ENCODE measurements at places on chromosomes 11 and 22.

- H3K4me3 ChIP-seq: no peak overlapping the region
- no peaks in the 10 kb centered on the region for H3K4me1 ChIP-seq
- H3K27me3 ChIP-seq: no peaks in the 10 kb centered on the region
- no peaks in the 10 kb centered on the region for H3K36me3 ChIP-seq
Observed at GRCh38 chr11:91421641-91422040, 803.0 kb upstream of the FAT3 start.

- DNase-seq: no peak
- no peaks in the 10 kb centered on the region for H3K36me3 ChIP-seq
- no peaks in the 10 kb centered on the region for H3K4me1 ChIP-seq
- H3K27me3 ChIP-seq: no peaks in the 10 kb centered on the region
Observed at GRCh38 chr22:30990690-30991089, 21.6 kb downstream of the TUG1 start.

GRCh38 chr11:71364176-71364671, 84.0 kb downstream of the DHCR7 start:
- H3K36me3 ChIP-seq: no peaks in the 10 kb centered on the region
- H3K27ac ChIP-seq: no peak overlapping the region
- H3K27me3 ChIP-seq: peaks cover 7% of the 10 kb centered on the region
- H3K4me1 ChIP-seq: no peaks in the 10 kb centered on the region
- no peak for DNase-seq
- no peak overlapping the region for H3K4me3 ChIP-seq

GRCh38 chr11:75476739-75477613, 44.0 kb upstream of the KLHL35 start:
- peaks cover 16% of the 10 kb centered on the region for H3K4me1 ChIP-seq
- DNase-seq: no peak
- no peaks in the 10 kb centered on the region for H3K36me3 ChIP-seq
- H3K27ac ChIP-seq: peak overlapping the region; percentile 82
- no peaks in the 10 kb centered on the region for H3K27me3 ChIP-seq

DNA sequence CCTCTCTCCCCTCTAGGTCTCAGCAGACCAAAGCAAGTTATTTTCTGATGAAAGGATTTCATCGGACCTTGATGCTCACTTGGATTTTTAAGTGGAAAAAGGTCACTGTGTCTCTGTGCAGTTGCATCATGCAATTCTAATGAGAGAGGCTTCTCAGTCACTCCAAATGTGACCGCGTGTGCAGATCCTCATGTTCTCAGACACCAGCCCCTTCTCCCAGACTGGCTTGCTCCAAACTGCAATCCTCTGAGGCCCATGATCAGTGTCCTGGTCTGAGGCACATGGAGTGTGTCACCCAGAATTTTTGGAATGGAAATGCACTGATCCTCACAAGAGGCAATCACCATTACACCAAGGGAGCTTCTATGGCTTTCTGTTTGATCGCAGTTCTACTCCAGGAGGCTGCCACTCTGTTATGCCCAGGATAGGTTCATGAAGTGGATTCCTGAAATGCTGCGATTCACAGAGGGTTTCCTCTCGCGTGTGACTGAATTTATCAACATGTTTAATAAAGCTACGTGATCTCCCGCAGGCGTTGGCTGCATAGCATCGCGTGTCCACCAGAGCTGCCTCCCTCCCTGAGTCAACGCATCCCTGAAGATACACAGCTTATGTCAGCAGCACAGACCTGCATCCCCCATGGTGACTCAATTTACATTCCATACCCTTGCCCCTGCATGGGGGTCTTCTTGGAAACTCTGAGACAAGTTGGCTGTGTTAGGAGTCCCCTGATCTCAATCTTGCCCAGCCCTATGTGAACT, 544.6 kb upstream of the B3GAT1 start:
- no peak overlapping the region for H3K27ac ChIP-seq
- H3K4me3 ChIP-seq: no peak overlapping the region
- no peaks in the 10 kb centered on the region for H3K36me3 ChIP-seq
- peaks cover 22% of the 10 kb centered on the region for H3K27me3 ChIP-seq
- no peak for DNase-seq
- no peaks in the 10 kb centered on the region for H3K4me1 ChIP-seq

DNA sequence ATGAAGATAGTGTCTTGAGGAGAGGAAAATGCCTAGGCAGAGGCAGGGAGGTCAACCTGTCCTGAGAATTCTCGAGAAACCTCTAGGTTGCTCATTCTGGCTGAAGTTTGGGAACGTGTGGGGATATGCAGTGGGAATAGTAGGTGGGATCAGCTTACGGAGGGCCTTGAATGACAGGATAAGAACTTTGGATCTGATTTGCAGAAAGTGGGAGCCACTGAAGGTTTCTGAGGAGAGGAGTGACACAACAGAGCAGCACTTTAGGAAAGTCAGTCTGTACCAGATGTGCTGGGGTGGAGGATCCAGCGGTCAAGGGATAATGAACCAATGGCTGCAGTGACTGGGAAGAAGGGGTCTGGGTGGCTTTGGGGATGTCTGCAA, 2.4 kb downstream of the CD82 start:
- peak overlapping the region; percentile 92 for H3K27ac ChIP-seq
- peak overlapping the region; percentile 84 for H3K4me3 ChIP-seq
- H3K27me3 ChIP-seq: no peaks in the 10 kb centered on the region
- H3K36me3 ChIP-seq: peaks cover 66% of the 10 kb centered on the region
- DNase-seq: no peak

GRCh38 chr11:119752946-119753345, 23.9 kb upstream of the NECTIN1 start:
- no peak overlapping the region for H3K4me3 ChIP-seq
- peaks cover 63% of the 10 kb centered on the region for H3K27me3 ChIP-seq
- no peak for DNase-seq

- peaks cover 4% of the 10 kb centered on the region for H3K27me3 ChIP-seq
- H3K4me3 ChIP-seq: no peak overlapping the region
- peaks cover 23% of the 10 kb centered on the region for H3K4me1 ChIP-seq
- peaks cover 46% of the 10 kb centered on the region for H3K36me3 ChIP-seq
Observed at GRCh38 chr11:122861631-122862030, 20.9 kb upstream of the JHY start.

DNA sequence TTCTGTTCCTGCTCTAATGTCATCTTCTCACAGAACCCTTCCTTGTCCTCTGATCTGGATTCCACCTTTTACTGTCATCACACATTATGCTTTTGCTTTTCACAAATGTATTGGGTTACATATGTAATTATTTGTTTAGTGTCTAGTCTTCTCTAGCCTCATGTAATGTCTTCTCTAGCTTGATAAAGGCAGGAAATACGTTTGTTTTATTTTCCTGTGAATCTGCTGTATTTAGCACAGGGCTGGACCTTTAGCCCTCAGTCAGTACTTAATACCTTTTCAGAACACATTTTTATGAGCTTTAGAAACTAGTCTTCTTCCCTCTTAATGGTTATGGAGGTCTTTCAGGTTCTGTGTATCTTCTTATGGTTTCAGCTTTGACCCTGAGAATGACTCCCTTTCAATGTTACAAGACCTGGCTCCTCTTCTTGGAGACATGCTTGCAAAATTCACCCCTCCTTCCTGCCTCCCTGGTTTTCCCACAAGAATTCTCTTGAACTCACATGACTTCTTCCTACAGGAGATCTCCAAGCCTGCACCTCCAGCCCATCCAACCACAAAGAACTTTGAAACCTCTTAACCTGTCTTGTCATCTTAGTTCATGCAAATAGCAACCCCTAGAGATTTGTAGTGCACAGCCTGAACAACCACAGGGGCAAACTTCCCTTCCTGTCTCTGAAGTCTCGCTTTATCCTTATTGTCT, 132.7 kb upstream of the DDI1 start:
- H3K27ac ChIP-seq: no peak overlapping the region
- H3K4me3 ChIP-seq: no peak overlapping the region
- DNase-seq: no peak
- no peaks in the 10 kb centered on the region for H3K27me3 ChIP-seq

GRCh38 chr11:120780239-120780638, 243.7 kb upstream of the TBCEL start:
- no peak overlapping the region for H3K27ac ChIP-seq
- H3K4me1 ChIP-seq: no peaks in the 10 kb centered on the region
- H3K36me3 ChIP-seq: no peaks in the 10 kb centered on the region
- peaks cover 24% of the 10 kb centered on the region for H3K27me3 ChIP-seq

- H3K4me3 ChIP-seq: no peak overlapping the region
- H3K4me1 ChIP-seq: peaks cover 18% of the 10 kb centered on the region
- no peak for DNase-seq
- H3K27ac ChIP-seq: no peak overlapping the region
- peaks cover 6% of the 10 kb centered on the region for H3K27me3 ChIP-seq
- peaks cover 31% of the 10 kb centered on the region for H3K36me3 ChIP-seq
Observed at GRCh38 chr11:107787733-107788132, 70.9 kb downstream of the SLC35F2 start.

GRCh38 chr11:59112494-59112893, 5.5 kb downstream of the FAM111B start:
- H3K36me3 ChIP-seq: peaks cover 88% of the 10 kb centered on the region
- no peak for DNase-seq
- no peak overlapping the region for H3K27ac ChIP-seq
- no peak overlapping the region for H3K4me3 ChIP-seq

- H3K27ac ChIP-seq: peak overlapping the region; percentile 98
- no peak for DNase-seq
- peak overlapping the region; percentile 65 for H3K4me3 ChIP-seq
- no peaks in the 10 kb centered on the region for H3K27me3 ChIP-seq
- peaks cover 35% of the 10 kb centered on the region for H3K4me1 ChIP-seq
Observed at GRCh38 chr11:18384157-18384641, 10.2 kb upstream of the LDHA start.

DNA sequence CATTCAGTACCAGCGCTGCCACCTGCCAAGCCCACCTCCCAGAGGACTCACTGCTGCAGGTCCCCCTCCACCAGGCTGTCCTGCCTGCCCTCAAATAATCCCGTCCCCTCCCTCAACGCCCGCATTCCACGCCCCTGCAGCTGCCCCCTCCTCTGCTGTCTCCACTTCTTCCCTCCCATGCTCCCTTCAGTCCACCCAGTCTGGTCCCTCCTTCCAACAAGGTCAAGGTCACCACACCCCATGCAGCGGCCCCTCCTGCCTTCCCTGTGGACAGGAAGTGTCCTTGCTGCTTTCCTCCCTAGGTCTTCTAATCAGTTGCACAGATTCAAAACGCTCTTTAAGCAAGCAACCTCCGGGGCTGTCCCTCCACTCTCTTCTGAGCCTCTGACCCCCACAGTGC, 12.1 kb downstream of the MACROD1 start:
- no peak overlapping the region for H3K4me3 ChIP-seq
- peaks cover 18% of the 10 kb centered on the region for H3K36me3 ChIP-seq
- peaks cover 3% of the 10 kb centered on the region for H3K4me1 ChIP-seq
- no peak for DNase-seq

DNA sequence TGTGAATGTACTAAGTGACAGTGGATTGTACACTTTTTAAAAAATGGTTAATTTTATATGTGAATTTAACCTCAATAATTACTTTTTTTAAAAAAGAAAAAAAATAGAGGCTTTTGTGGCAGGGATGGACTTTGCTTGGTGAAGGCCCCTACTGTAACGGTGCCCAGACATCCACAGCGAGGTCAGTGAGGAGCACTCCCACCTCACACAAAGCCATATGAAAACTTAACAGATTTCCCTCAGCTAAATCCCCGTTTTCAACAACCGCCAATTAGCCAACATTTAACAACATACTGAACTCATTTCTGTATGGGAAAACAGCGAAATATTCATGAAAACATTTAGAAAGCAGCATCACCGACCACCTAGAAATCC, 642 bp upstream of the C11orf58 start:
- no peak overlapping the region for H3K27ac ChIP-seq
- H3K4me1 ChIP-seq: peaks cover 19% of the 10 kb centered on the region
- peaks cover 15% of the 10 kb centered on the region for H3K36me3 ChIP-seq
- no peak overlapping the region for H3K4me3 ChIP-seq
- no peaks in the 10 kb centered on the region for H3K27me3 ChIP-seq
- no peak for DNase-seq

GRCh38 chr22:28829358-28830181, 29.2 kb upstream of the XBP1 start:
- H3K4me1 ChIP-seq: peaks cover 23% of the 10 kb centered on the region
- peak; percentile 79 for DNase-seq
- no peak overlapping the region for H3K27ac ChIP-seq

DNA sequence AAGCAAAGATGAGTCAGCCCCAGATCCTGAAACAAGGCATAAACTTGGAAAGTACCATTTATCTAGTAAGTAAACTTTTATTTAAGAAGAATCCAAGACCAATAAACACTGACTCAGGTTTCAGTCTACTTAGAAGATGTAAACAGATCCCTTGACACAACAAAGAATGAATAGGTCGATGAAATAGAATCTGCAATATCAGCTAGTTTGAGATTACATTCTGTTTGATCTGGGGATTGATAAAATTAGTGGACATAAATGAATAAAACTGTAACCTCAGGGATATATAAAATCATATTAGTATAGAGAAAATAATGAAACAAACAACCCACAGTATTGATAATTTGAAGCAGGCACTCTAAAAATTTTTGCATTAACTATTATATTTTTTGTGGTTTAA, 708.9 kb downstream of the FAM181B start:
- no peaks in the 10 kb centered on the region for H3K36me3 ChIP-seq
- no peaks in the 10 kb centered on the region for H3K4me1 ChIP-seq
- no peaks in the 10 kb centered on the region for H3K27me3 ChIP-seq
- no peak overlapping the region for H3K27ac ChIP-seq

DNA sequence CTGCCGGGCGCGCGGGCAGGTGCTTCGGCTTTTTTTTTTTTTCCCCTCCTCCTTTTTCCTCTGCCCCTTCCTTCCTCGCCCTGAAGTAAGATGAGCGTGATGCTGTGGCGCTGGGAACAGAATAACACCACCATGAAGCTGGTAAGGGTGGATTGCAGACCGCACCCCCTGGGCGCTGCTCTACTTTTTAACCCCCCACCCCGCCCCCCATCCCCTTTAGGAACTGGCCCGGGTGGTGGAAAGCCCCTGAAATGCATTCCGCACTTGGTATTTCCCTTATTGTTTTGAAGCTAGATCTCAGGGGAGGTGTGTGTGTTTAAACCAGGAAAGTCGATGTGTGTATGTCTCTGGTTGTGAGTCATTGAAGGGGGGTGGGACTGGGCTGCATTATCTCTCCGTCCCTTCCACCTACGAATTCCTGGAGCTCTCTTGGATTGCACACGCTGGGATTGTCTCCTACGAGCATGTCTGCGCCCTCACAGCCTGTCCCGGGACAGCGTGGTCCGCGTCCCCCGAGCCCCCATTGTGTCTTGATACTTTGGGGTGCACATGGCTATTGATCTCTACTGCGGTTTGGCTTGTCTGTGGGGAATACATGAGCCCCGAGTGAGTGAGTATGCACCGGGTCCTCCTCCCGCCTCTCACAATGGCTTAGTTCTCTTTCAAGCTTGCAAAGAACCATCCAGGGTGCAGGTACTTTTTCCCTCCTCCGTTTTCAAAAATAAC, 64.9 kb downstream of the NAV2 start:
- no peak overlapping the region for H3K27ac ChIP-seq
- H3K4me1 ChIP-seq: peaks cover 10% of the 10 kb centered on the region
- DNase-seq: no peak

DNA sequence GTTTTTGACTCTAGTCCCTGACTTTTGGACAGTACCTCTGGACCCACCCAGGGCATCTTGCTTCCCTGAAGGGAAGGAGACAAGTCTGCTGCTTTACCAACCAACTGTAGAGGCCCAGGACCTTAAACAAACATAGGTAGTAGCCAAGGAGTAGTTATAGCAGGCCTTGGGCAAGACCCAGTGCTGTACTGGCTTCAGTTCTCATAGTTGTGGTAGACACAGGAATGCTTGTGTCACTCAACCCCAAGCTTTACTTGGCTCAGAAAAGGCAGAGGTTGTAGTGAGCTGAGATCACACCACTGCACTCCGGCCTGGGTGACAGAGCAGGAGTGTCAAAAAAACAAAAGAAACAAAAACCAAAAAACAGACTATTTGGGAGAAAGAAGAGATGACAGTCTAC, 21.3 kb upstream of the OR52M1 start:
- no peaks in the 10 kb centered on the region for H3K4me1 ChIP-seq
- no peak overlapping the region for H3K4me3 ChIP-seq
- no peak for DNase-seq
- H3K27ac ChIP-seq: no peak overlapping the region

Data from activated T-cell treated with anti-CD3 and anti-CD28 coated beads, Interleukin-2, amount 50 U/mL, for 24 hours (primary cell).